ENCODE measurements at places on chromosomes 5 and 9.

- DNase-seq: no peak
Observed at GRCh38 chr5:35407697-35408096, 177.4 kb upstream of the PRLR start.

DNA sequence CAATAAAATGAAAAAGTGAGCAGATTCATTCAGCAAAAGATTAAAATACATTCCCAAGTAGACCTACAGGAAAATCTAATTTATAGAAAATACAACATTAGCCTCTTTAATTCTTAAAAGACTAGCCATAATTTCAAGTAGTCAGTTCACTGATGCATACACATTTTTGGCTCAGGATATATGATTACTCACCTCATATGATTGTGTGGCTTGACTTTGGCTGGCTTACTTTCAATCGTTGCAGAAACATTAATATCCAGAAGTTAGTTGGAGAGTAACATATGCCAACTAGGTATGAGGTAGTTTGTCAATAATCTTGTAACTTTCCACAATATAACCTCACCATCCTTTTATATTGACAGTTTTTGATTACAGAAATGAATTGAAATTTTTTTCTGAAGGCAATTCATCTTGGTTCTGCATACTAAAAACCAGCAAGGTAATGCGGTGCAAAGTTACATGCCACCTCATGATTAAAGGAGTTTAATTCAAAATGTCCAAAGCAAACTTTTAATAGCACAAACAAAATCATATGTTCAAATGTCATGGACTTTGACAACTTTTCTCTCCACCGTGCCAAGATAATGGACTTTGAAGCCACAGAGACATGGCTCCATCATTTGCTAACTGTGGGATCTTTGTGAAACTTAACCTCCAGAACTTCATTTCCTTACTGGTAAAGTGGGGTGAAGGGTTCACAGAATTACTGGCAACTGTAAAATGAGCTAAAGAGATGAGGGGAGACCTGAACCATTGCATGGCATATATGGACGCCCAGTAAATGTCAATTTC lies 76.6 kb upstream of the PAM start:
- peak; percentile 54 for DNase-seq

- peak; percentile 93 for DNase-seq
Observed at GRCh38 chr9:98790842-98791607, 5.3 kb downstream of the ANKS6 start.

GRCh38 chr5:150515446-150515845 lies 7.5 kb downstream of the NDST1 start:
- DNase-seq: peak; percentile 90

- DNase-seq: no peak
Observed at GRCh38 chr5:122319897-122320296, 7.9 kb downstream of the SNCAIP start.
